Esophagus muscularis mucosa (tissue), 4 donors: ENCODE measurements at places on chromosomes 16 and 17.

DNA sequence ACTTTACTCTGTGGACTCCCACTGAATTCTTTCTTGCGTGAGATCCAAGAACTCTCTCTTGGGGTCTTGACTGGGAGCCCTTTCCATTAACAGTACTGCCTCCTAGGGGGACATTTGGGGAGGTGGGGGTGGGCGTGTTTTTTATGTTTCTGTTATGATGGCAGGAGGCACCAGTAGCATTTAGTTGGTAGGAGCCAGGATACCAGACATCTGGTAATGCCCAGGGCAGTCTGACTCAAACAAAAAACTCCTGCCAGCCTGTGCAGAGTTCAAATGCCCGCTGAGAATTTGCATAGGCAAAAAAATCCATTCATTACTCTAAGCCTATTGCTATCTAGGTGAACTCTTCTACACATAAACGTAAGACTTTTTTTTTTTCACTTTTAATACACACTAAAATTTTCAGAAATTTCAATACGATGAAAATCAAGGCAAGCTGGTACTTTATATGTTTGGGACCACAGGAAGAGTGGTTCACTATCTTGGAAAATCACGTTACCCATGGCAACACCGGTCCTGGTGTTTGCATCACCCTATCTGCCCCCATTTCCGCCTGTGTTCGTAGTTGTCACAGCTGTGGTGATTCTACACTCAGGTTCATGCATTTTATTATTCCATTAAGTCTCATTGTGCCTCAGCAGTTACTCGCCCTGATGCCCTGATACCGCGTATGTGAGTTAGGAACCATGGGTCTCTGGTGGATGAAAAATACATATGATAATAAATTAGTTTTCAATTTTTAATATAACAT lies 121.1 kb upstream of the XYLT1 start:
- peak; percentile 42 for DNase-seq

DNA sequence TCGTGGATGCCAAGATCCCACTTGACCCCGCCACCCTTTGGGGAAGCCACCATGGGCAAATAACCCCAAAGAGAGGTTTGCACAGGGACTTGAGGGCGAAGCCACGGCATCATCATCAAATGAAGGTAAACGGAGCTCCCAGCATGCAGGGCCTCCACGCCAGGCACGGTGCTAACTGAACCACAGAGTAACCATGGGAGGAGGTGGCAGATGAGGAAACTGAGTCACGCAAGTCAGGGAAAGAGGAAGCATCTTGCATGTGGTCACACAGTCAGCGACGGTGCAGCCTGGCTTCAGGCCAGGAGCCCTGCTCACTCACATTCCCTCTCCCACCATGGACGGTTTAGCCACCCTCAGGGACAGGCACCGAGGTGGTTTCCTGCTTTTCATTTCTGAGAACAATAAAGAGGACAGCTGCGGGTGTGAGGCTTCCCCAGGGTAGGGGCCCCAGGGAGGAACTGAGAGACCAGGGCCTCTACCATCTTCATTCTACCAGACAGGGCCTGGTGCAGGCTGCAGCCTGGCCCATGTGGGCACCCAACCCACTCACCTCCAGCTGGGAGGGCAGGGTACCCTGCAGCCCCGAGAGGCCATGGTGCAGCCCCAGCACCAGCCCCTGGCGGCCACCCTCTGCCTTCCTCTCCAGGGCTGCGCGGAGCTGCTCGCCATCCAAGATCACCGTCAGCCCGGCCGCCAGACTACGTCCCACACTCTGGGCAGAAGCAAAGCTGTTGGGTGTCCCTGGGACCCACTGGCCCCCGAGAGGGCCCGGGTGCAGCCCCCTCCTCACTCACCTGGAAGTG lies 78.3 kb downstream of the RMI2 start:
- DNase-seq: no peak

- DNase-seq: no peak
These were observed 5.1 kb downstream of the PITPNA start for GRCh38 chr17:1557355-1558095.

DNA sequence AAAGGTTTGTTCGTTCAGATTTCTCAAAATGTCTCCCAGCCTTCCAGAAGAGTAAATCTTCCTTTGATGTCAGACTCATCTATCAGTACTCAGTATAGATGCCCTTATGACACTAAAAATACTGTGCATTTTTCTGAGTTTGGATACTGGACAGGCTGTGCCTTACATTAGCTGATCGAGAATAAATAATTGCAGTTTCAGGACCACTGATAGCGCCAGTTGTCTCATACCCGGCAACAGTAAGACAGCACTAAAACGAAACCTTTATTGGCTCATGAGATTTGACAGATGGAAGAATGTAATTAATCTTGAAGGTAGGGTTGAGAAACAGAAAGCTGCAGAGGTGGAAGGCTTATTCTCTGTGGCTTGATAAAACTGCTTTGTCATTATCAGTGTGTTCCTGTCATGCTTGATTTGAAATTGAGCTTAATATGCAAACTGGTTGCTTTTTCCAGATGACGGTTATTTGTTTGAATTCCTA lies 1.2 kb downstream of the ATP6V0A1 start:
- no peak for DNase-seq

DNA sequence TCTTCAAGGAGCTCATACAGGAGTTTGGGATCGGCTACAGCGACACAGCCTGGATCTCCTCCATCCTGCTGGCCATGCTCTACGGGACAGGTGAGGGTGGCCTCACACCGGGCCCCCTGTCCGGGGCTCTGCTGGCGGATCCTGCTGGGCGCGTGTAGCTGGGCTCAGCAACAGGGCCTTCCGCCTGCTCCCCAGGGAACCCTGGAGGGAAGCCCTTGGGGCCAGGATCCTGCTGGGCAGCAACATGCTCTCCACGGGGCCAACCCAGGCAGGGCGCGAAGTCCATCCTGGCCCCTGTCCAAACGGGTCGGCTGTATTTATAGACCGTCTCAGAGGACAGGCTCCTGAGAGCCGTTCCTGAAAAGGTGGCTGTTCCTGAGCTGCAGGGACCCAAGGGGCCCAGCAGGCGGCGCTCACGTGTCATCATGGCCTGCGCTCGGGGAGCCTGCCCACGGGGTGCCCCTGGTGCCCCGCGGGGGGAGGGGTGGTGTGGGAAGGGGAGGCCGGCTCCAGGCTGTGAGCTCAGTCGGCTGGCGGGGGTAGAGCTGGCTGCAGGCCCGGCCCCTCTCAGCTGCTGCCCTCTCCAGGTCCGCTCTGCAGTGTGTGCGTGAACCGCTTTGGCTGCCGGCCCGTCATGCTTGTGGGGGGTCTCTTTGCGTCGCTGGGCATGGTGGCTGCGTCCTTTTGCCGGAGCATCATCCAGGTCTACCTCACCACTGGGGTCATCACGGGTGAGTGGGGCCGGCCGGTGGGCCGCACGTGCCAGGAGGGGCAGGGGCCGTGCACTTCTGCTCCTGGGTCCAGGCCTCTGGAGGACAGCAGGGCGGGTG lies 7.5 kb downstream of the SLC16A3 start:
- DNase-seq: peak; percentile 93

GRCh38 chr16:86018487-86018886 lies 119.5 kb downstream of the IRF8 start:
- no peak for DNase-seq

GRCh38 chr17:82943751-82944150 lies 103.9 kb upstream of the ZNF750 start:
- no peak for DNase-seq
